ENCODE measurements at places on chromosomes 5 and 9. TPM values are rescaled to one million over a fixed set of nuclear protein-coding genes. Genes with fewer than 3 reads are reported as not detected.

DNA sequence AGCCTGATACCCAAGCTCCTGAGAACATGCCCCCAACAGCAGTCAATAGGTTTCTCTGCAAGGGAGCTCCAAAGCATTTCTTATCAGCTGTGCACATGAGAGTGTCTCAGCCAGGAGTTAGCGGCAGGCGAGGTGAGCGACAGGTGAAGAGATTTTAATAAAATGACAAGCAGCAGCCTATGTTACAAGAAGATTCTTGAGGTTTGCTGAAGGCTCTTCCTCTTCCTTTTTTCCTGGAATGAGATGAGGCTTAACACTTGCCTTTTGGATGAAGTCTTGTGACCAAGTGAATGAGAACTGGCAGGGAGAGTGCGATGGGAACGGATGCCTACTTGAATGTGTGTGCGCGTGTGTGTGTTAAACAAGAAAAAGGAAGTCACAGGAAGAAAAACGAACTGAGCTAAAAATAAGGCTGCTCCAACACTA, 76.1 kb downstream of the SHB start:
- DNase-seq, result no peak

GRCh38 chr9:123368023-123368422, 12.0 kb downstream of the CRB2 start:
- DNase-seq, result no peak

DNA sequence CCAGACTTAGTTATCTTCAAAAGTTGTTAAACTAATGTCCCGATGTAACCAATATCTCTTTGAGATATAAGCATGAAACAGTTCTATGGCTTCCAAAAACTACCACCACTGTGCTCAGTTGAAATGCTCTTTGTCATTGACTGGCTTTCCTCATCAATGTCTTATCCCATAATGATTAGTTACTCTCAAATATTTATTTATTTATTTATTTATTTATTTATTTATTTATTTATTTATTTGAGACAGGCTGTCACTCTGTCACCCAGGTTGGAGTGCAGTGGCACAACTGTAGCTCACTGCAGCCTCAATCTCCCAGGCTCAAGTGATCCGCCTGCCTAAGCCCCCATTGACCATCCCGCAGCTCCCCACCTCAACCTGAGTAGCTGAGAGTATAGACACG, 28.0 kb upstream of the MLLT3 start:
- DNase-seq, result no peak

GRCh38 chr9:38227656-38228055, 158.6 kb upstream of the SHB start:
- DNase-seq, result peak; percentile 24

SOX30 gene
- total RNA-seq, result not detected

DNA sequence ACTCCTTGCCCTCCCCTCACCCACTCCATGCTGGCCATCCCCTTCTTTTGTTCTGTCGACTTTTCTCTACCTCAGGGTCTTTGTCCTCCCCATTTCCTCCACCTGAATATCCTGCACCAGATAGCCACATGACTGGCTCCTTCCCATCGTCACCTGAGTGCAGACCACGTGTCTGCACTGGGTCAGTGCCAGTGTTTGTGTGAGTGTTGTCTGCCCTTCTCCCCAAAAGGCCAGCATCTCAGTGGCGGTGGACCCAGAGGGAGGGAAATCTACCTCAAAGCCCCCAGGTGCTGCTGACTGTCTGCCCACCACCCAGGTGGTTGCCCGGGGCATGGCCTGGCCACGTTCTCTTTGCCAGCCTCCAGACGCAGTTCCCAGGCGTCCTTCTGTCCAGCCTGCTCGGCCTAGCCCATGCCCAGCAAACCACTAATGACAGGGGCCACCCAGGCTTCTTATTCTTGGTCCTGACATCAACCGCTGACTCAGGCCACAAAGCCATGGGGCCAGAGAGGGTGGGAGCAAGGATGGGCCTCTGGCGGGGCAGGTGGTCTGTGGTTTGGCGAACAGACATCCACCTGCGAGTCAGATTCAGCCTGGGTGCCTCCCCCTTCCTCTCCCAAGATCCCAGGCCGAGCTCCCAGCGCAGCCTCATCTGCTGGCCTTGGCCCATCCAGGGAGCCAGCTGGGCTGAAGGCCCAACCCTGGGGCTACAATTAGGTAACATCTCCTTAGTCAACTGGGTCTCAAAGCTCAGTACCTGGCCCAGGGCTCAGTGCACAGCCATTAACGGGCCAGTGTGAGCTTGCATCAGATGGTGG, 5.5 kb upstream of the NINJ1 start:
- DNase-seq, result no peak

GRCh38 chr9:78563269-78563668, 266.3 kb downstream of the PSAT1 start:
- DNase-seq, result no peak

AGPAT2 gene
- 50.7 TPM for total RNA-seq

- no peak for DNase-seq
Observed at GRCh38 chr5:24505258-24505657, 139.5 kb downstream of the CDH10 start.

GRCh38 chr9:22040760-22041159, 31.7 kb upstream of the CDKN2B start:
- DNase-seq, result no peak

Measured in adrenal gland (tissue), 19 donors.